ENCODE measurements at places on chromosomes 11 and 22. TPM values are rescaled to one million over a fixed set of nuclear protein-coding genes. Genes with fewer than 3 reads are reported as not detected.

GRCh38 chr11:124041254-124041653, at the start of gene OR10G7:
Gene OR10G7, minus strand, starts transcription at chr11:124041325. Its CDS starts 2,324 bp downstream, at chr11:124039001.
- DNase-seq, result no peak

DNA sequence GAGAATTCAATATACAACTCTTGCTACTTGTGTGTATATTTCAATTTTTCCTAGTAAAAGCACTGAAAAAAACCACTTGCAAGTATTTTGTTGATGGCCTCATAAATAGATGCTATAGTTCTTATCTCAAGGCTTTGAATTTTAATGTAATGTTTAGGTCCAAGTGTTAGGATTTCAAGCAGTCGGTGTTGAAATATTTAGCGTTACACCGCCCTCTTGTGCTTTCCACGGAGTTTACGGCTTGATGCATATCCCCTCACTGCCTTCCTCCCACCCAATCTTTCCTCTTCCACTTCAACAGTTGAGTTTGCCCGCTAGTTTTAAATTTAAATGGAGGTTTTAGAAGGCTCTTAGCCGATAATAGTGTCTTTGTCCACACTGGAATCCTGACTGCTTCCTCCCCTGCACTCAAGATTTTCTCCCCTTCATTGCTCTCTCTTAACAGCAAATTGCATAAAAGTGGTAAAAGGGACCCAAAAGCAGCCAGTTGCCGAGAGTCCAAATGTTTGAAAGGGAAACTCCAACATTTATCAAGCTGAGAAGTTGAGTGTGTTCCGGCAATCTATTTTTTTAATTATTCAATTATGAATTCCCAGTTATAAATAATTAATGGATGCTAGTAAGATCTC, 25.9 kb upstream of the HTATIP2 start:
- peak; percentile 78 for DNase-seq

DNA sequence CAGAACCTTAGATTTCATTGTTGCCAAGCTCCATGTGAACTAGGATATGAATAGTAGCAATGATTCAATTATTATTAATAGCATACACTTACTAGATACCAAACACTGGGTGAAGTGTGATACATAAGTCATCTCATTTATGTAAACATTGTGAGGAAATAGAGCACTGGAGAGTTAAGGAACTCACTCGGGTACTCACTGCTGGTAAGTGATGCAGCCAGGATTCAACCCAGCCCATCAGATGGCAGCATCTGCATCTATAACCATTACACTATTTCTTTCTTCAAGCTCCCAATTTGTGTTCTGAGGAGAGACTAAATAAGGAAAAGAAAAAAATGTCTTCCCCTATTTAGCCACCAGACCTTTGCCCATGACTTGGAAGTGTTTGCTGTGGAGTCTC, 10.2 kb upstream of the ALG8 start:
- no peak for DNase-seq

DNA sequence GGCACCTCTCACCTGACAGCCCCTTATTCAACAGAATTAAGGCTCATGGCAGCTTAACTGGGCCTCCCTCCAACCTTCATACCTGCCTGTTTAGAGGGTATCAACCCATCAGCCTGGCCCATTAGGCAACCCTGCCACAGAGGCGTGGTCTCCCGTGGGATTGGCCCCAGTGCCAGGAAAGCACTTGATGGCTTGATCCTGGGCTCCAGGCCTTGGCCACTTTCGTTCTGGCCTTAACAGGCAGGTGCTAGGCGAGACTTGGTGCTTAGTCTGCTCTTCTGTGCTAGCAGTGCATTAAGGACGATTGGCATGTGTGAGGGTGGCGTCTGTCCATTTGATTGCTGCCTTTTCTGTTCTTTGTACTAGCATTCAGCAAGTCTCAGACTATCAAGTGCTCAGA, 75.2 kb downstream of the CABIN1 start:
- DNase-seq, result no peak

- no peak for DNase-seq
Observed at GRCh38 chr11:1425006-1425405, 35.3 kb downstream of the BRSK2 start.

DNA sequence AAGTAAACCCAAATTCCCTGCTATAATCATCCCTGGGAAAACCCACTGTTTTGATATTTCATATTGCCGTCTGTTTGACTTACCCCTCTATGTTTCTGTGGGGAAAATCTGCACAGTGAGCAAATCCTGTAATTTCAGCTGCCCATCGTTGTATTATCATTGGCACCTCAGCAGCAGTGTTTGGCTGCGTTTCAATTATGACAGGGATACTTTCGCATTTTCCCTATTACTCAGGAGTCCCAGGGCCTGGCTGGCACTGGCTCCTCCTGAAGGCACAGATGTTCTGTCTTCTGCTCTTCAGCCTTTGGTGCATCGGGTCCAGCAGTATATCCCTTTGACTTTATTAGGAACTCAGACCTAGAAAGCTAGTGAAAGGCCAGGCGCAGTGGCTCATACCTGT, 12.2 kb upstream of the MMP12 start:
- DNase-seq, result peak; percentile 46

PGA5 gene
- total RNA-seq, result not detected
